ENCODE measurements at places on chromosomes 3 and 15.
A peak's percentile ranks its signal among the peaks of the same experiment; 100 is the strongest.

- peak; percentile 4 for DNase-seq
Observed at GRCh38 chr3:185677146-185677829, 91.2 kb downstream of the SENP2 start.

DNA sequence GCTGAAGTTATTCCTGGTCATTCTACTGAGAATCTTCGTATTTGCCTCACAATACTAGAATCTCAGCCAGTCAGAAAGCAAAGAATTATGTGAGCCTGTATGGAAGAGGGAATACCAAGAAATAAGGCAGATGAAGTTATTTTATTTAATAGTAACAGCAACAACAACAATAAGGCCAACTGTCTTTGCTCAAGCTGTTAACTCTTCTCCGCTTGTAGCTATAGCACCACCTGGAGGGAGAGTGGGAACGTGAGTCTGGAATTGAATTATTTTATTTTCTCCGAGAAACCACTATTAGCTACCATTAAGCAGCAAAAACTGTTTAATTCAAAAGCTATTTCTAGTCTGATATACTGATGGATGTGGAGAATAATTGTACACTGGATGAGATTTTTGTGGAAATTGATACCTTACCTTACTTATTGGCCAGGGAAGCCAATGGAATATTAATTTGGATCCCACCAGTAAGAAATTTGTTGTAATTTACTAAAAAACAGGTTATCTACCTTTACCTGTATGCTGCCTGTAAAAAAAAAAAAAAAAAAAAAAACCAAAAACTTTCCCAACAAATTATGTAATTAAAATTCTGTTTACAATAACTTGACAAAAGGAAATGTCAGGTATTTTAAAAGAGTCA lies 50.1 kb downstream of the CALML4 start:
- DNase-seq: peak; percentile 34

GRCh38 chr15:74907163-74907870 lies 666 bp upstream of the FAM219B start:
- no peak for DNase-seq

- no peak for DNase-seq
Observed at GRCh38 chr15:77510066-77511057, 89.7 kb downstream of the HMG20A start.

DNA sequence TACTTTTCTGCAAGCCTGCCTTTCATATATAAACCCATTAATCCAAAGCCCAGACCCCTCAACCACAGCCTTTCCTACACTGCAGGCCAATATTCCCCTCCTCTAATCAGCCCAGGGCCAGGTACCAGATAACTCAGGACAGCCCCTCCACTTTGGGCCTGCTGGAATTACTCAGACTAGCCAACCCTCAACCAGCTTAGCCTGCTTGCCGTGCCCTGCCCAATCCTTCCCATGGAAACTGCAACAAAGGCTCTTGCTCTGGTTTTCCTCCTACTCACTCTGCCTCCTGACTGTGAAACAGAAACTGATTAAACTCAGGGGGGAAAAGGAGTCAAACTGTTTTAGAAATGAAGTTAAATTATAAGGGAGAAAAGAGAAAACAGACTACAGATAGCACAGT lies 248.1 kb downstream of the KLF13 start:
- DNase-seq: no peak

- DNase-seq: no peak
Observed at GRCh38 chr3:119019767-119020518, 14.7 kb downstream of the IGSF11 start.

GRCh38 chr15:78085928-78086327 lies 6.4 kb upstream of the SH2D7 start:
- DNase-seq: no peak

GRCh38 chr3:10247679-10248183 lies 528 bp upstream of the TATDN2 start:
- DNase-seq: no peak

GRCh38 chr15:48833526-48834239 lies 22.8 kb upstream of the CEP152 start:
- DNase-seq: no peak

DNA sequence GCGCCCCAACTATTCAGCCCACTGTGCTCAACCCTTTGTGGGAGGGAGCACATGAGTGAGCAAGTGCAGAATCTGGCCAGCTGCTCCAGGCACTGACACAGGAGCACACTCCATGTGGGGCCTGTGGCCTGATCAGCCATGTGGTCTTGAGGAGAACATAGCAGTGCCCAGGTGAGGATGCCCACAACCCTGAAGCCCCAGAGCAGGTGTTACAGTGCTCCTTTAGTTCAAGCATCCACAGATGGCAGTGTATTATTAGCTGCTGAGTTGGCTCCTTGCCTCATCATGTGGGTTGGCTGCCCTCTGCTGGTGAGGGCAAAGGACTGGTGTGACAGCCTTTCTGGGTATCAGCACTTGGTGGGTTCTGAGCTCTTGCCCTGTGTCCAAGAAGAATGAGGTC lies 1588.2 kb downstream of the SI start:
- no peak for DNase-seq

DNA sequence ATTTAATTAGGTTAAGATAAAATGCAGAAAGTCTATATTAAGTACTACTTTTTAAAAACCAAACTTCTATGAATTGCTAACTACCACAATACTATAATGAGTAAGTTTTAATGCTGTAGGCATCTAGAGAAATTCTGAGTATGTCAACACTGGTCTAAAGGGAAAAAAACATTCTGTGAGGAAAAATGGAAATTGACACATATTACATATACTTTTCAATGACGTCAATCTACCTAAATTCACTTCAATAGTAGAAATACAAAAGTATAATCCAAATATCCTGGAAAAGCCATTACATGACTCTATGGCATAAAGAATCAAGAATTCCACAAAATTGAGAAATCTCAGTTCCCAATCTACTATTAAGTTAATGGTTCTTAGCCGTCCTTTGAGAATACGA lies 2.2 kb downstream of the SECISBP2L start:
- no peak for DNase-seq

GRCh38 chr3:172824229-172824628 lies 73.7 kb downstream of the ECT2 start:
- DNase-seq: no peak

GRCh38 chr3:33364531-33365128 lies 75.6 kb downstream of the UBP1 start:
- DNase-seq: no peak

DNA sequence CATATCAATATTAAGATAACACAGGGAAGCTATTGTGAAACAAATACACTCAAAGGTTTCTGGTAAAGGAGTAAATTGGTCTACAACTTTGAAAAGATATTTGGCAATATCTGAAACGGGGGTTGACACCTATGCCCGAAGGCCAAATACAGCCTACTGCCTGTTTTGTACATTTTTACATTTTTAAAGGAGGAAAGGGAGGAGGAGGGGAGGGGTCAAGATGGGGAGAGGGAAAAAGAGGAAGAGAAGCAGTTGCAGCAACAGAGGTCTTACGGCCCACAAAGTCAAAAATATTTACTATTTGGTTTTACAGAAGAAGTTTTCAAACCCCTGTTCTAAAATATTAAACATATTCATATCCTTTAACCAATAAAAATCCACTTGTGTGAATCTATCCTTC lies 94.2 kb downstream of the FMN1 start:
- no peak for DNase-seq

- DNase-seq: no peak
Observed at GRCh38 chr3:172339892-172340291, 108.4 kb downstream of the GHSR start.

GRCh38 chr3:104673981-104674380 lies 692.7 kb upstream of the ALCAM start:
- DNase-seq: no peak

DNA sequence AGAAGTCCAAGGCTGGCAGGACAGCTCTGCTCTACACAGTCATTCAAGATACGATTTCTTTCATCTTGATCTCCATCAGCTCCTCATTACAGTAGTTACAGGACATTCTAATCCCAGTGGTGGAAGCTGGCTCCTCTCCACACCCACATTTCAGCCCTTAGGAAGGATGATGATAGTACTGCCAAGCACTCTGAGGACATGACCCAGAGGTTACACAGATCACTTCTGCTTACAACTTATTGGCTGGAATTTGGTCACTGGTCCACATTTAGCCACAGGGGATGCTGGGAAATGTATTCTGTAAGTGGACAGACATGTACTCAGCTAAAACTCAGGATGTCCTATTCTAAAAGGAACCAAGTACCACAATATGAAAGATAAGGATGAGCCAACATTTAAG lies 77.1 kb downstream of the IQCH start:
- DNase-seq: no peak

GRCh38 chr15:86125775-86126174 lies 46.1 kb downstream of the AGBL1 start:
- no peak for DNase-seq

- DNase-seq: no peak
Observed at GRCh38 chr15:28861031-28861534, 12.6 kb upstream of the GOLGA6L7 start.

GRCh38 chr15:99412626-99413025 lies 153.2 kb upstream of the MEF2A start:
- DNase-seq: no peak

DNA sequence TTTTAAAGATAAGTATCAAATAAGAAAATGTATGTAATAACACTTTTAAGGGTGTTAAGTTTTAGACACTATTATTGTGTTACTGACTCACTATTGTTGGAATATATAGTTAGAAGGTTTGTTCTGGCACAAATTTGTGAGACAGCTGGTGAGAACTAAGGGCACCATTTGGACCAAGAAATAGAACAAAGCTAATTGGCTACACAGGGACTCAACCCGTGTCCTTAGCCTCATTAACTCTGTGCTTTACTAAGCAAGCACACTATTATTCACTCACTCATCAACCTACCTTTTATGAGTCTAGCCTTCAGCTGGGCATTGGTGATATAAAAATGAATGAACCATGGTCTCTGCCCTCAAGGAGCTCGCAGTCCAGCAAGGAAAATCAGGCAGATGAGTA lies 4.1 kb upstream of the UNC13C start:
- DNase-seq: no peak

DNA sequence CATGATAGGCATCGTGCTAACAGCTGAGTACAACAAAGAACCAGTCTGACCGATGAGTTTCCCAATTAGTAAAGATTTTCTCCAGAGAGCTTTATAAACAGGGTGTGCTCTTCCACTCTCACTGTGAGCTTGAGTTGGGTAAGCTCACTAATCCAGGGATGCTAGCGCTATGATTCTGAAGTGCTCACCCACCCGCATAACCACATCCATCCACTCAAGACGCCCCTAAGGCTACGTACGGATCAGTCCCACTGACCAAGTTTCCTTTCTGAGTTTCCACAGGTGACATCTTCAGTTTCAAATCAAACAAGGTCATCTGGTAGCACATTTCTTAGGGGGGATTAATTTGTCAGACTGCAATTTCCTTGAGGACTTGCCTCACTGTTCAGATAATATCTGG lies 141.1 kb upstream of the ABI3BP start:
- DNase-seq: no peak
